ENCODE measurements at places on chromosomes 5 and 9. TPM values are rescaled to one million over a fixed set of nuclear protein-coding genes. Genes with fewer than 3 reads are reported as not detected.

- DNase-seq = no peak
These were observed 391.1 kb upstream of the GRIA1 start for GRCh38 chr5:153099328-153099727.

Gene ZNG1E
- total RNA-seq = 45.9 TPM

DNA sequence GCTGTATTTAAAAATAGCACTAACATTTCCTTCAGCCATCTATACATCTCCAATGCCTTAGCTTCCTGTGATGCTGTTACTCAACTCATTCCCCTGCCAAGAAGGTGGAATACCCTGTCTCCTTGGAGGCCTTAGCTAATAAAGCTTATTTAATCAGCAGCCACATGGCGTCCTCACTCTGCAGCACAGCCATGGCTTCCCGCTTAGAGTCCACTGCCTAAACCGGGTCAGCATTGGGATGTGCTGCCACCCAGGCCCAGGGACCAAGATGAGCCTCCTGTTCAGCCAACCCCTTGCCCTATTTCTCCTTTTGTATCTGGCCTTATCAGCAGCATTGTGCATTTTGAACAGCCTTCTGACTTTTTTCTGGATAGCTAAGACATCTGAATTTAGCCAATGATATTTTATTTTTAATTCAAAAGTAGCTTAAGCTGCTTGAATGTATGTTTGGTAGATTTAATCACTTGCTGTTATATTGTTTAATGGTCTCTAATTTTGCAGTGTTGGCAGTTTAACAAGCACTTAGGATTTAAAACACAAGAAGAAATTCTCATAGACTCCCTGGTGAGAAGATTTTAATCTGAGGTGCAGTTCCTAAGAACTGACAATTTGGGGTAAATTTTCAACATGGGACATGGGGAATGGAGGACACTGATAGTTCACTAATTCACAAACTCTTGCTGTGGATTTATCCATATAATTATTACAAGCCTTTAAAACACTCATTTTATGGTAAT, 113.0 kb downstream of the RPS23 start:
- DNase-seq = no peak

Gene NR5A1
- not detected for total RNA-seq

DNA sequence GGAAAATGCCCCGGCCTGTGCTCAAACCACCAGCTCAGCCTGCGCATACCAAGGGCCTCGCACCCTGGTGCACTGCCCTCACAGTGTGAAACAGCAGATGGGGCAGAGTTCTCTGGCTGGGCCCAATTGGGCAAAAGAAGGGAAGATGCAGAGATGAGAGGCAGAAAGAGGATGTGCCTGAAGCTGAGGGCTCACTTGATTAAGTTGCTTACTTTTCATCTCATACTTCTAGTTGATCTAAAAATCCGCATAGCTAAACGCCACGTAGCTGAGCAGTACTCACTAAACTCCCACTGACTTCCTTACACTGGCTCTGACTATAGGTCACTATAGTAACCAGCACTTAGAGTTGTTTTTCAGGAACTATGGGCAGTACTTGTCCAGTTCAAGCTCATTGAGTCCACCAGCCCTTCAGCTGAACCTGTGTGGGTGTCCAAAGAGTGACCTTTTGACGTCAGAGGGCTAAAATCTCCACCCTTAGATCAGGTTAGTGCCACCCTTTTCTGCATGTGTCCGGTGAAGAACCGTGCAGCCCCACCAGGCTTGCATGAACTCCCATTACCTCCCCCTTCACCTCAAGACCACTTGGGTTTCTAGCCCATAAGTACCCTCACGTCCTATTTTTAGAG, 215.2 kb downstream of the AUH start:
- DNase-seq = no peak

Gene PPP2R2B
- 0.31 TPM for total RNA-seq

DNA sequence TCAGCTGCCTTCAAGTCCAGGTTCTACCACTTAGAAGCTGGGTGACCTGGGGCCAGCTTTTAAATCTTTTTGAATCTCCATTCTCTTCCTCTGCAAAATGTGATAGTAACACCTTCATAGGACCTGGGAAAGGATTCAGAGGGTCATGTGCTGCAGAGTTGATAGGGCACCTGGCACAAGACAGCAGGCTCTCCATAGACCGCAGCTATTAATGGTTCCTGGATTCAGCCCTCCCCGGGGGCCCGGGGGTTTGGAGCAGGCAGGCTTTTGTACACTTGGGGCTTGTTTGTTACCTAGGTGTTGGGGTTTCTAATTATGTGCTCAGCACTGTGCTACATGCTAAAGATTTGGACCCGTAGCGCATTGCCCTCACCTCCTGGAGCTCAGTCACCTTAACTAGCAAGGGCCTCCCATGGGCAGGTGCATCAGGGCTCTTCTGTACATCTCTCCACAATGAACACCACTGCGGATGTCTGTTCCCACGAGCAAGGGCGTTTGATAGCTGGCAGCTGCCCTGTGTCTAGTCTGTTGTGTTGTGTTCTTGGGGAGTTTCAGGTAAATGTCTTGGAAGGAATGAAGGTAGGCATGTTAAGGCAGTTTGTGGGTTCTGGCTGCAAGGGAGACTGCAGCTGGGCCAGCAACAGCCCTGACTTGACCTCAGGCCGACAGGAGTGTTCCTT, 12.1 kb downstream of the PRRC2B start:
- no peak for DNase-seq

Gene LTC4S
- 7.1 TPM for total RNA-seq

- no peak for DNase-seq
These were observed 30.4 kb downstream of the FSTL4 start for GRCh38 chr5:133581918-133582317.

GRCh38 chr5:50550267-50550666, 109.2 kb upstream of the EMB start:
- no peak for DNase-seq

- DNase-seq = no peak
These were observed 1.2 kb downstream of the GOLPH3 start for GRCh38 chr5:32172923-32173266.

DNA sequence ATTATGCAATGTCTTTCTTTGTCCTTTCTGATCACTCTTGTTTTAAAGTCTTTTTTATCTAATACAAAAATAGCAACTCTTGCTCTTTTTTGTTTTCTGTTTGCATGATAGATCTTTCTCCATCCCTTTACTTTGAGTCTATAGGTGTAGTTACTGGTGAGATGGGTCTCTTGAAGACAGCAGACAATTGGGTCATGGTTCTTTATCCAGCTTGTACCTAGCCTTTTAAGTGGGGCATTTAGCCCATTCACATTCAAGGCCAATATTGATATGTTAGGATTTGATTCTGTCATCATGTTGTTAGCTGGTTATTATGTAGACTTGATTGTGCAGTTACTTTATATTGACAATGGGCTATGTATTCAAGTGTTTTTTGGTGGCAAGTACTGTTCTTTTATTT, 245.9 kb upstream of the TARS1 start:
- DNase-seq = no peak

DNA sequence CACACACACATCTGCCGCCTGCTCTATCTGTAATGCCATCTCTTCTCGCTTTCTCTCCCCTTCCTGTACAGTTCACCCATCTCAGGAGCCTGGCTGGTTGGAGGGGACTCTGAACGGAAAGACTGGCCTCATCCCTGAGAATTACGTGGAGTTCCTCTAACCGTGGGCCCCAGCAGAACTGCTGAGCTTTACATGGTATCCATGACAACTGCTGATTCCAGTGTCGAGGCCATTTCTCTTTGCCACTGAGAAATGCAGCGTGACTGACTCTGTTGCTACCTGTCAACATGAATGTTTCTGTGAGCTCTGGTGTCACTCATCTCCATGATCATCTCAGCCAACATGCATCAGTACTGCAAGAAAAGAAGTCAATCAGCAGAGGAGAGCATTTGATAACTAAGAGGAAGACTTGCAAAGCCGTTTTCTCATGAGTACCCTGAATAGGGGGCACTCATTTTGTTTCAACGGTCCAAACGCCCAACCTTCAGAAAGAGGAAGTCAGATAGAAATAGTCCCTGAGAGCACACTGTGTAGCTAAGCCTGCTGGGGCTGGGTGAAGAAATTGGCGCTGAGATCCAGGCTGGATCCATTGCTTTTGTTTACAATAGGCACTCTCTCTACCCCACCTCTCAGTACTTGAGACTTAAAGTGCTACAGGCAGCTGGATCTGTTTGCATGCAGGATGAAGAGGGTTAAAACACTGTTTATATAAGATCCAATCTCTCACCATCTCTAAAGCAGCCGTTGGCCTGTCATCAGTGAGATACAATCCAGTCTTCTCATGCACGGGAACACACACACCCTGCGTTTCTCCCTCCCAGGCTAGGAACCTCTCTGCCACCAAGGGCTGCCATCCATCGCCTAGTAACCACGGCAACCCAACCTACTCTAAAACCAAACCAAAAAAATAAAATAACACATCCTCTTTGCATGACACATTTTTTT, 180.9 kb downstream of the NR3C1 start:
- no peak for DNase-seq

GRCh38 chr5:150746-151145, 40.5 kb upstream of the LRRC14B start:
- DNase-seq = no peak

GRCh38 chr5:15079566-15079965, 208.0 kb upstream of the ANKH start:
- DNase-seq = no peak

Gene C9
- 1.1 TPM for total RNA-seq

GRCh38 chr5:72459089-72459661, 48.0 kb downstream of the ZNF366 start:
- no peak for DNase-seq

Gene IFNA2
- total RNA-seq = not detected

DNA sequence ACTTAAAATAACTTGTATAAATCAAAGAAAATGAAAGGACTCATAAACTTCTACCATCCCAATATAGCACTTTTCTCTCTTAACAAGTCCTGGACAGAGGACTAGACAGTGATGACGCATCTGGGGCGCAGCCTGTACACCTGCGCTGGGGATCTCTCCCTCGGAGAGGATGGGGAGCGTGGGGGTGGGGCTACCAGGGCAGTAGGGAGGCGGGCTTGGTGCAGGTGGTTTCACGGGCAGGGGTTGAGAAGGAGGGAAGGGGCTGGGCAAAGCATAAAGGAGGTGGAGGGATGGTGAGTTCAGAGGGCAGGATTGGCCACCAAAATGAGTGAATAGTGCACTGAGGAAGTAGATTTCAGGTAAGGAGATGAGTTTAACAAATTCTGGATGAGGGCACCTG, 41.1 kb downstream of the STC2 start:
- DNase-seq = no peak

Gene LCN6
- 11.3 TPM for total RNA-seq

DNA sequence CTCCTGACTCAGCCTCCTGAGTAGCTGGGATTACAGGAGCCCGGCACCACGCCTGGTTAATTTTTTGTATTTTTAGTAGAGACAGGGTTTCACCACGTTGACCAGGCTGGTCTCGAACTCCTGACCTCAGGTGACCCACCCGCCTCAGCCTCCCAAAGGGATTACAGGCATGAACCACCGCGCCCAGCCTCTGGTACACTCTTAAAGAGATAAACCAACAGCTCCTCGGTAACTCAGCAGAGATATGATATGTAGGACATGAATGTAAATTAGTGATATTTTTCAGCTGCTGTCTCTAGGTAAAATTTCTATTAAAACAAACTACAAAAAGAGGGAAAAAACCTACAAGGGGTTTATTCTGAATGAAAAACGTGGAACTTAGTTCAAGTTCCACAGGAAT, 42.8 kb upstream of the HK3 start:
- no peak for DNase-seq

Gene GABRA6
- total RNA-seq = not detected

- DNase-seq = no peak
These were observed 5.0 kb upstream of the HAVCR1 start for GRCh38 chr5:157063776-157064430.

Gene SHOC1
- total RNA-seq = not detected

Gene ADAMTSL2
- 0.63 TPM for total RNA-seq

DNA sequence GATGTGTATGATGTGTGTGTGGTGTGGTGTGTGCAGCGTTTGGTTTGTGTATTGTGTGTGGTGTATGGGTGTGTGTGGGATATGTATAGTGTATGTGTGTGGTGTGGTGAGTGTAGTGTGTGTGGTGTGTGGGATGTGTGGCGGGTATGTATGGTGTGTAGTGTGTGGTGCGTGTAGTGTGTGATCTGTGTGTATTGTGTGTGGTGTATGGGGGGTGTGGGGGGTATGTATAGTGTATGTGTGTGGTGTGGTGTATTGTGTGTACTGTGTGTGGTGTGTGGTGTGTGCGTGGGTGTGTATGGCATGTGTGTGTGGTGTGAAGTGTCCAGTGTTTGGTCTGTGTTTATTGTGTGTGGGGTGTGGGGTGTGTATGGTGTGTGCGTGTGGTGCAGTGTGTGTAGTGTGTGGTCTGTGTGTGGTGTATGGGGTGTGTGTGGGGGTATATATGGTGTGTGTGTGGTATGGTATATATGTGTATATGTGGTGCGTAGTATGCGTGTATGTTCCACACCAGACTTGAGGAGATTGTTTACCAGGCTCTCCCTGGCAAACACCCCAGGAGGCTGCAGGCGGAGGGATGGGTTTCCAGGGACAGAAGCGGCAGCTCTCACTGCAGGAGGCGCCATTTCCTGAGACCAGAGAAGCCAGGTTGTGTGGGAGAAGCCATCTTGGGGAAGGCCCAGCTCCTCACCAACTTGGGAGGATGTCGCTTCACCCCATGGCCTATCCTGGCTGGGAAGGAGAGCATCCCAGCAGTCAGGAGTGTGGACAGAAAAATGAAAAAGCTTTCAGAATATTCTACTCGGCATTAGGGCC, 138.1 kb downstream of the NXNL2 start:
- DNase-seq = no peak

All from omental fat pad (tissue), 4 donors.